ENCODE measurements at places on chromosomes 11 and 22. TPM values are rescaled to one million over a fixed set of nuclear protein-coding genes. Genes with fewer than 3 reads are reported as not detected.

- DNase-seq: no peak
- no peaks in the 10 kb centered on the region for H3K27me3 ChIP-seq
- H3K27ac ChIP-seq: no peak overlapping the region
- peaks cover 3% of the 10 kb centered on the region for H3K36me3 ChIP-seq
- H3K4me1 ChIP-seq: no peaks in the 10 kb centered on the region
Observed at GRCh38 chr22:47071078-47071806, 308.8 kb downstream of the TBC1D22A start.

DNA sequence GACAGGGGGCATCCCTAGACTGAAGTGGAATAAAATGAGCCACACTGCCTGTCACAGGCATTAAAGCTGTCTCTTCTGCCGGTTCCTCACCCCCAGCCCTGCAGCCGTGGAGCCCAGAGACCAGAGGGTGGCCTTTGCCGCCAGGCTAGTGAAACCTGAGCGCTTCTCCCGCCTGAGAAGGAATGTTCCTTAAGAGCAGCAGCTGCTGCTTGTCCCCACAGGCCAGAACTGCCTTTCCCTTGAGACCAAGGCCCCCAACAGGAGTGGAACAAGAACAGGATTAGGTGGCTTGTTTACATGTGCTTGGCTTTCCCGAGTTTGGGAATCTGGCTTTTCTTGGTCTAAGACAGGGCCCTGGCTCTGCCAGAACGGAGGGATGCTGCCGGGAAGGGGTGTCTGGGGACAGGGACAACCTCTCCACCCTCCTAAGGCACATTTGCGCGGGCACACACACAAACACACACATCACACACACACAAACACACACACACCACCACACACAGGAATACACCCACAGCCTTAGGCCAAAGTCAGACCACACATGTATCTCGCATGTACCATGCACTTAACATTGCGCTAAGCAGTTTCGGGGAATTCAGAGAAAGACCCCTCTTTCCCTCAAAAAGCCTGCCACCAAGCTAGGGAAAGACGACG, 91.8 kb downstream of the FEZ1 start:
- no peaks in the 10 kb centered on the region for H3K27me3 ChIP-seq
- no peak for DNase-seq
- H3K36me3 ChIP-seq: no peaks in the 10 kb centered on the region
- H3K4me1 ChIP-seq: peaks cover 38% of the 10 kb centered on the region

GRCh38 chr22:25645964-25646363, 81.5 kb downstream of the GRK3 start:
- peaks cover 14% of the 10 kb centered on the region for H3K4me1 ChIP-seq
- no peaks in the 10 kb centered on the region for H3K36me3 ChIP-seq
- H3K4me3 ChIP-seq: no peak overlapping the region
- H3K27me3 ChIP-seq: no peaks in the 10 kb centered on the region

GRCh38 chr22:42856179-42856864, 751 bp downstream of the ARFGAP3 start:
- peak overlapping the region; percentile 91 for H3K27ac ChIP-seq
- peak overlapping the region; percentile 91 for H3K4me3 ChIP-seq
- peaks cover 28% of the 10 kb centered on the region for H3K4me1 ChIP-seq
- H3K36me3 ChIP-seq: no peaks in the 10 kb centered on the region
- peak; percentile 75 for DNase-seq
- H3K27me3 ChIP-seq: no peaks in the 10 kb centered on the region

- H3K27ac ChIP-seq: no peak overlapping the region
- H3K4me1 ChIP-seq: no peaks in the 10 kb centered on the region
- no peaks in the 10 kb centered on the region for H3K36me3 ChIP-seq
- H3K4me3 ChIP-seq: no peak overlapping the region
Observed at GRCh38 chr11:40185793-40186192, 1273.7 kb downstream of the LRRC4C start.

GRCh38 chr11:28110821-28111200, 2.6 kb downstream of the METTL15 start:
- no peak for DNase-seq
- H3K4me3 ChIP-seq: peak overlapping the region; percentile 76
- peaks cover 30% of the 10 kb centered on the region for H3K4me1 ChIP-seq
- peak overlapping the region; percentile 61 for H3K27ac ChIP-seq
- H3K36me3 ChIP-seq: peaks cover 5% of the 10 kb centered on the region
- no peaks in the 10 kb centered on the region for H3K27me3 ChIP-seq

Gene C11orf87
- not detected for total RNA-seq

GRCh38 chr11:1481483-1481825, 5.1 kb downstream of the MOB2 start:
- H3K27ac ChIP-seq: peak overlapping the region; percentile 34
- H3K4me1 ChIP-seq: peaks cover 72% of the 10 kb centered on the region
- H3K27me3 ChIP-seq: no peaks in the 10 kb centered on the region
- no peak overlapping the region for H3K4me3 ChIP-seq
- DNase-seq: no peak

Gene KDM4E
- not detected for total RNA-seq

- no peak overlapping the region for H3K27ac ChIP-seq
- no peak for DNase-seq
- H3K4me3 ChIP-seq: no peak overlapping the region
- no peaks in the 10 kb centered on the region for H3K4me1 ChIP-seq
Observed at GRCh38 chr11:63099555-63099954, 44.5 kb downstream of the SLC22A24 start.

DNA sequence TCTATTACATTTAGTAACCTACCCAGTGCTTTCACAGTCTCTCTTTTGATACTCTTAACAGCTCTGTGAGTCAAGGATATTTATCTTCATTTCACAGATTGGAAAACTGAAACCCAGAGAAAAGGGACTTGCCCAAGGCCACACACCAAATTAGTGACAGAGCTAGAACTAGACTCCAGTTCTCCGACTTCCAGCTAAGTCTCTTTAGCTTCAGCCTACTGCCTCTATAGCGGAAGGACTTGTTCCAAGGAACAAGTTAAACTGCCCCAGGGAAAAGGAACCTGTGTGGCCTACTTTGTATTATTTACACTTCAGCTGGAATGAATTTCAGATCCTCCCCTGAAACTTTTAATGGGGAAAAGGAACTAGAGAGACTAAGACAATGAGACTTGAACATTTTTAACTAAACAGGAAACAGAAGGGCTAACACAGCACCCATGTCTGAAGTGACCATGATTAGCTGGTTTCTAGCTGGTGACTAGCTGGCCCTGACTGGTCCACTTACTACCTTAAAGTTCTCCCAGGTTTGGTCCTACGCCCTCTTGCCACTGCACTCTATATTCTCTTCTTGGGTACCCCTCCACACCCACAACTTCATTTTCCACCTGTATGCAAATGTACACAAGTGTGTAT, 1.3 kb downstream of the LRRC51 start:
- no peaks in the 10 kb centered on the region for H3K4me1 ChIP-seq
- no peak overlapping the region for H3K4me3 ChIP-seq
- H3K36me3 ChIP-seq: no peaks in the 10 kb centered on the region

Gene RIMBP3B
- total RNA-seq: not detected

GRCh38 chr11:63816732-63817131, 3.5 kb downstream of the SPINDOC start:
- no peaks in the 10 kb centered on the region for H3K27me3 ChIP-seq
- no peak overlapping the region for H3K27ac ChIP-seq
- DNase-seq: no peak
- H3K36me3 ChIP-seq: peaks cover 38% of the 10 kb centered on the region
- no peak overlapping the region for H3K4me3 ChIP-seq

Measured in right atrium auricular region (tissue), 2 donors.